ENCODE measurements at places on chromosomes 5 and 9. TPM values are rescaled to one million over a fixed set of nuclear protein-coding genes. Genes with fewer than 3 reads are reported as not detected.

The PRELID2 gene
- total RNA-seq = 14.9 TPM

GRCh38 chr5:103621548-103621930 lies 59.0 kb upstream of the NUDT12 start:
- DNase-seq = peak; percentile 19

The OTP gene
- not detected for total RNA-seq

The GPRIN1 gene
- 9.3 TPM for total RNA-seq

The PALM2AKAP2 gene
- total RNA-seq = not detected

GRCh38 chr5:150506571-150507473 lies 1.1 kb upstream of the NDST1 start:
- DNase-seq = no peak

DNA sequence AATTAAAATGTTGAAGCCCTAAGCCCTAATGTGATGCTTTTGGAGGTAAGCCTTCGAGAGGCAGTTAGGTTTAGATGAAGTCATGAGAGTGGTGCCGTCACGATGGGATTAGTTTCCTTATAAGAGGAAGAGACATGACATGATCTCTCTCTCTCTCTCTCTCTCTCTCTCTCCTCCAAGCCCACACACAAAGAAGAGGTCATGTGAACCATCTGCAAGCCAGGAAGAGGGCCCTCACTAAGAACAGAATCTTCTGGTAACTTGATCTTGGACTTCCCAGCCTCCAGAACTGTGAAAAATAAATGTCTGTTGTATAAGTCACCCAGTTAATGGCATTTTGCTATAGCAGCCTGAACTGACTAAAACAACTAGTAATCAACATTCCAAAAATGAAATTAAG lies 175.5 kb downstream of the GNA14 start:
- DNase-seq = no peak

- no peak for DNase-seq
Measured at GRCh38 chr5:112219000-112219399, 200.1 kb downstream of the EPB41L4A start.

GRCh38 chr5:178213748-178214151 lies 9.4 kb downstream of the HNRNPAB start:
- no peak for DNase-seq

DNA sequence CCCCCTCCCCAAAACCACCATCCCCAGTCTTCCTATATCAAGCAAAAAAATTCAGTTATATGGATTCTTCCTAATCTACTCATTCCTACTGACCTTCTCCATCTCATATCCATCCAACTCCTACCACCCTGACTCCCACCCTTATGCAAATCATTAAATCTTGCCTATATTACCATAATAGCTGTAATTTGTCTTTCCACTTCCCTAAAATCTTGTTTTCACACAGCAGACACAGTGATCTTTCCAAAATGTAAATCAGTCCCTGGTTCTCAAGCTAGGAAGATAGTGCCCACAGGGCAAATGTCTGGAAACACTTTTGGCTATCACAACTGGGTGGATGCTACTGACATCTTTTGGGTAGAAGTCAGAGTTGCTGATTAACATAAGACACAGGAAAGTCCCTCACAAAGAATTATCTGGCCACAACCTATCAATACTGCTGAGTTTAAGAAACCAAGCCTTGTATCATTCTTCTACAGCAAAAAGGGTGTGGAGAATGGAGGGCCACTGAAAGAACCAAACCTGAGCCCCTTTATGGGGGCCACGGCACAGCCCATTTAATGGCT lies 1.4 kb downstream of the SRA1 start:
- no peak for DNase-seq

The PCDHGB2 gene
- 1.9 TPM for total RNA-seq

GRCh38 chr9:122518226-122518625 lies 715 bp upstream of the OR1J4 start:
- DNase-seq = no peak

DNA sequence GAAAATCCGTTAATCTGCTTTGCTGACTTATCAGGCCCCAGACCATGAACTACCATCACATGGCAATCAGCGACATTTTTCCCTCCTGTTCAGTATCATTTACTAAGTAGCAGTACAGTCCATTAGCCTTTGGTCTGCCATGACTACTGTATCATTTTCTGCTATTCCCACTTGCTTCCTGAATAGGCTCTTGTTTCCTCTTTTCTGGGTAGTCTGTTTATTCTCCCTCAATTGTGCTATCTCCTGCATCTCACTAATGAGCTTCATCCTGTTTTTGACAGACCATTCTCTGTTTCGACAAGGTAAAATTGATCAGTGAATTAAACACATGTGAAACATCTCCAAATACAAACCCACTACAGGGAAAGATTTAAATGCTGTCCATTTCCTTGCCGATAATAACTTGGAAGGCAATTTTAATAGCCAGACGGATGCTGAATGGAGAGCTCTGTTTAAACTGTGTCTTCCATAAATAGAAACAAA lies 263.5 kb upstream of the ANKRD55 start:
- peak; percentile 38 for DNase-seq

- DNase-seq = peak; percentile 14
Measured at GRCh38 chr9:35426627-35427026, 63.3 kb upstream of the RUSC2 start.

DNA sequence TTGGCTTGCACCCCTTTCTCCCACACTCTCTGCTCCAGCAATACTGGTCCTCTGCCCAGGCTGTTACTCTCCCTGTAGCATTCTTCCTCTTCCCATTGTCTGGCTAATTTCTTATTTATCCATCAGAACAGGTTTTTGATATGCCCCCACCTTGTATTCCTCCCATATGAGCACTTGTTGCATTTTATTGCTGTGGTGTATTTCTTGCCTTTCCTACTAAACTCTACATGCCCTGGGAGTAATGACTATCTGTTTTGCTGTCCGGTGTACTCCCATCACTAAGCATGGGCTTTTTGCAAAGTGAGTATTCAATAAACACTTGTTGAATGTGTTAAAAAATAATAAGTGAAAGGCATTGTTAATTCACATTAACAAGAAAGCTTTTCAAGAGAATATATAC lies 104.3 kb upstream of the RANBP3L start:
- no peak for DNase-seq

The SMIM33 gene
- not detected for total RNA-seq

- DNase-seq = peak; percentile 36
Measured at GRCh38 chr9:122265149-122265915, 650 bp downstream of the MRRF start.

GRCh38 chr5:102819634-102820033 lies 64.5 kb downstream of the PAM start:
- no peak for DNase-seq

DNA sequence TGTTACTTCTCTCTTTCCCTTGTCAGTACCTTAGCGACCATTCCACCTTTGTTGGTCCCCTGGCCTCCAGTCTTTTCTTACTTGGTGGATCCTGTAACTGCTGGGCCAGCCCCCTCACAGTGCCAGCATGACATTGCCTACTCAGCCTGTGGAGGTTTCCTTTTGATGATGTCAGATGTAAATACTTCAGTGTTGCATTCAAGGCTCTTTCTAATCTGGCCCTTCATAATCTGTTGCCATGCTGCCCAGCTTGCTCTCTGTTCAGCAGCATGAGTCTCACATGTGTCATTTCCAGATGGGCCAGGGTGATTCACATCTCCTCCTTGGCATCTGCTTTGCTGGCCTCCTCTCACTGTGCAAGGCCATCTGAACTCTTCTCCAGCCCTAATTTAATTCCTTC lies 57.1 kb downstream of the MAST4 start:
- DNase-seq = peak; percentile 23

The PCDHGB6 gene
- 4.8 TPM for total RNA-seq

DNA sequence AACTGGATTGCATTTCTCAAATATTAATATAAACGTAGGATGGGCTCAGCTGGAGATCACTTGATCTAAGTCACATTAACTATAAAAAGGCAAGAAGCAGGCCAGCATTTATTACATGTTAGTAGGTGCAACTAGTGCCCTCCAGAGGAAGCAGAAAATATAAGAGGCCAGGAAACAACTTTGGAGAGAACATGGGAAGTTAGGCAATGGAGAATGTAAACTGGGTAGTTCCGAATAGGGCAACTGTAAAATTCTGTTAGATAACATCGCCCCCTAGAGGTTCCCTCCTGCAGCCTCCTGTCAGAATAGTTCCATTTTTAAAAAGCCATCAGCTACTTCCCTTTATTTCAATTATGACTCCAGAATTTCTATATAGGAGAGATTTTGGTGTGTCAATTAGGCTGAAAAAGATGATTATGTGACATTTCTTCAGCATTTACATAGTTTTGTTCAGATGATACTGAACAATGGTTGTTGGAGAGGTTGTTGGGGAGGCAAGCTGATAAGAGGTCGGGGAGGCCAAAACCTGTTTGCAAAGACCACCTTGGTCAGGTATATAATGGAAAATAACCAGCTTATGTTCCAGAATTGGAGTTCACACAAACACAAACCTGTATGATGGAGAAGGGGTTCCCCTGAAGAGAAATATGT lies 22.4 kb downstream of the CCL28 start:
- peak; percentile 81 for DNase-seq

The SLC36A2 gene
- not detected for total RNA-seq

- no peak for DNase-seq
Measured at GRCh38 chr9:80811003-80811402, 878.3 kb downstream of the TLE1 start.

- DNase-seq = no peak
Measured at GRCh38 chr5:68261569-68262065, 46.1 kb downstream of the PIK3R1 start.

The ARAP3 gene
- total RNA-seq = 136 TPM

DNA sequence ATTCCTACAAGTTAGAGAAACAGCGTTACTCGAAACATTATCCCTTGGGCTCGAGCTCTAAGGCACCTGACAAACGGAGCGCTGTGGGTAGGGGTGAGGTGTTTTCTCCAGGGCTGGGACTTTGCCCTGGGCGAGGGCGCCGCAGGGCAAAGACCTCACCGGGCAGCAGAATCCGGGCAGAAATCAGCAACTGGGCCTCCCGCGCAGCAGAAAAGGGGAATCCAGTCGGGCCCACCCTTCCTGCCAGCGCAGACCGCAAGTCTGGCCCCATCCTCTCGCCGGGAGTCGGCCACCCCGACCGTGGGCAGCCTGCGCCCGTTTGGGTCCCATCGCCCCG lies 430 bp upstream of the MSH3 start:
- DNase-seq = peak; percentile 13

GRCh38 chr5:134579284-134579771 lies 53.3 kb downstream of the SAR1B start:
- DNase-seq = no peak

GRCh38 chr9:130542038-130542437 lies 37.3 kb upstream of the FUBP3 start:
- DNase-seq = no peak

The ARHGEF28 gene
- total RNA-seq = 108 TPM

DNA sequence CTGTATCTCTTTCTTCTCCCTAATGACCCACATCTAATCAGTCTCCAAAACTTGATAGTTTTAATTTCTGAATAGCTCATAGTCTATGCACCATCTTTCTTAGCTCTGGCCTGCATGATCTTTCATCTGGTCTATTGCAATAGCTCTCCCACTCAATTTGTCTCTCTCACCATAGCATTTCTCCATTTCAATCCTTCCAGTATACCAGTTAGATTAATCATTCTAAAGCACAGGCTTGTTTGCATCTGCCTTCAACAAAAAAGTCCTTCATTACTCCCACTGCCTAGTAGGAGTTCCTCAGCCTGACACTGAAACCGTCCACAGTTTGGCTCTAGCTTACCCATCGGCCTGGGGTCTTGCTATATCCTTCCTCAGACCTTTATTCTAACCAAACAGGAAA lies 344.9 kb downstream of the ENC1 start:
- no peak for DNase-seq

The RELL2 gene
- total RNA-seq = 3.1 TPM

DNA sequence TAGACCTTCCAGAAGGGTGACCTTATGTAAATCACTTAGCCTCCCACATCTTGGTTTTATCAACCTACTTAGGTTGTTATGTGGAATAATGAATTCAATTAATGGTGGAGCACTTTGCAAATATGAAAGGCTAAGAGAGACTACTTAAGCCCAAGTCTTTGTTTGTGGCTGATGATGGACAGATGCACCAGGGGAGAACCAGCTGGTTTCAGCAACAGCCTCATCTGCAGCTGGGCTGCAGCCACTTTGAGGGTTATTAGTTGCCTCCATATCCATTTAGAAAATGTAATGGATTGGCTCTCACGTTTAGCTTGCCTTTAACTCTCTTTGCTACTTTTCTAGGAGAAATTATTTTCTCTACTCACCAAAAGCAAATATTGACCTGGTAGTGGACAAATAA lies 146.6 kb downstream of the ESM1 start:
- DNase-seq = no peak

- DNase-seq = peak; percentile 53
Measured at GRCh38 chr5:141330299-141331080, at the start of gene PCDHGA1. Gene PCDHGA1 (plus strand): TSS chr5:141330514.

- DNase-seq = no peak
Measured at GRCh38 chr5:138188626-138189025, 9.7 kb downstream of the KIF20A start.

GRCh38 chr9:9998491-9999287 lies 614.1 kb downstream of the PTPRD start:
- peak; percentile 86 for DNase-seq

The SURF2 gene
- 10.6 TPM for total RNA-seq

DNA sequence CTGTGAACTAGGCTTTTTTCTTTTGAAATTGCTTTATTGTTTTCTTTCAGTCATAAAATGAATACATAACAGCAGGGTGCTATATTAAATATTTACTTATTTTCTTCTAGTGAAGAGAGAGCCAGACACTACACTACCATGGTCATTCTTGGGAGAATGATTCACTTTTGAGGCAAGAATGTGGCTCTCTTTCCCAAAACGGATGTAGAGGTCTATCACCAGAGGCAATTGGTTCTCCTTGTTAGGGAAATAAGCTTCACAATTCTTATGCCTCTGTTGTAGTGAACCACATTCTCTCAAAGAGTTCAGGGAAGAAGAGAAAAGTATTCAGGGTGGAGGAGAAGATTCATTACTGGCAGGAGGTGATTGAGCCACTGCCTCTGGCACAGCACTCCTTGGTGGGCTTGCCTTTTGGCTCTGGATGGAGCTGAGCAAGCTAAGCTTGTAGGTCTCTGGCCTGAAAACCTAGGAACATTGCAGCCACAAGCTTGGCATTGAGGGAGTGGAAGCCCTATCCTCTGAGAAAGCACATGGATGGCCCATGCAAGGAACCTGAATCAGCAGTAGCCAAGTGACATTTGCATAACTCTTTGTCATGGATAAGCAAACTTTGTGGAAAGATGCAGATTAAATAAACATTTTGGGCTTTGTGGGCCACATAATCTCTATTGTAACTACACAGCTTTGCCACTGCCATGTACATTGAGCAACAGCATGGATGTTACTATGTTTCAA lies 179.0 kb upstream of the TNC start:
- DNase-seq = no peak

The LCN10 gene
- not detected for total RNA-seq

DNA sequence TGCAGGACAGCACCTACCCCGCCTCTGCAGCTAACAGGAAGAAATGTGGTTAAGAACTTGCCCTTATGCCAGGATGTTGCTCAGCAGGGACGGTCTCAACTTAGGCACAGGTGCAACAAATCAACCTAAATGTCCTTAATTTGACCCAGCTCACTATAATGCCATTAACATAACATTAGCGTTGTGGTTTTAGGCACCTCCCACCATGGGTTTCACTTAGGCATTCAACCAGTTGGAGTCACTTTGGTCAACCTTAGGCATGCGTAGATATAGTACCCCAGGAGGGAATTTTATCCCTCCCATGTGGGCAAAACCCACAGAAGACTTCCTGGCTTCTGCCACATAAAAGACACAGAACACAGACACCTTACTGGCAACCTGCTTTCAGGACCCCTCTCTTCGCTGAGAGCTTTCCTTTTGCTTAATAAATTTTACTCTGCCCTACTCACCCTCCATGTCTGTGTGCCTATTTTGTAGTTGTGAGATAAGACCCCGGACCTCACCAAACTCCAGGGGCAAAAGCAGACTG lies 8.7 kb upstream of the ERAP1 start:
- no peak for DNase-seq

GRCh38 chr9:18362901-18363685 lies 110.9 kb upstream of the ADAMTSL1 start:
- peak; percentile 82 for DNase-seq

Measured in endothelial cell of umbilical vein (primary cell).